ENCODE measurements at places on chromosomes 3 and 15. TPM values are rescaled to one million over a fixed set of nuclear protein-coding genes. Genes with fewer than 3 reads are reported as not detected.

The GOLGA6D gene
- total RNA-seq: not detected

DNA sequence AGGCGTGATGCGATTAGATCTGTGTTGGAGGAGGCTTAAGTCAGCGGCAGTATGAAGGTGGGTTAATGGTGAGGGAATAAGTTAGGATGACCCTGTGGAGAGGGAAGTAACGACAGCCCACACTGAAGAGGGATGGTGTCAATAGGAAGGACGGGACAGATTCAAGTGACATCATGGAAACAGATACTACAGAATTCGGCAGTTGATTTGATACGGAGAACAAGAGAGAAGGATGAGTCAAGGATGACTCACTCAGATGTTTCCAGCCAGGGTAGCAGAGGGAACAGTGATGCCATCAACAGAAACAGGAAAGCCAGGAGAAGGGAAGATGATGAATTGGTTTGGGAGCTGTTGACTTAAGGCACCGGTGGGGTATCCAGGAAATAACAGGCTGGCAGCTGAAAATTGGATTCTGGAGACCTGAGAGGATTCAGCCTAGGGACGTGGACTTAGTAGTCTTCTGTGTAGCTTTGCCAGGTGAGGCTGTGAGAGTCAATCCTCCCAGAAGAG, 38.0 kb downstream of the SHC4 start:
- no peak for DNase-seq

The CACNA2D3 gene
- total RNA-seq: 7.2 TPM

- no peak for DNase-seq
These were observed 234.6 kb downstream of the RAP2B start for GRCh38 chr3:153396581-153396980.

The ATP2B2 gene
- 0.36 TPM for total RNA-seq

DNA sequence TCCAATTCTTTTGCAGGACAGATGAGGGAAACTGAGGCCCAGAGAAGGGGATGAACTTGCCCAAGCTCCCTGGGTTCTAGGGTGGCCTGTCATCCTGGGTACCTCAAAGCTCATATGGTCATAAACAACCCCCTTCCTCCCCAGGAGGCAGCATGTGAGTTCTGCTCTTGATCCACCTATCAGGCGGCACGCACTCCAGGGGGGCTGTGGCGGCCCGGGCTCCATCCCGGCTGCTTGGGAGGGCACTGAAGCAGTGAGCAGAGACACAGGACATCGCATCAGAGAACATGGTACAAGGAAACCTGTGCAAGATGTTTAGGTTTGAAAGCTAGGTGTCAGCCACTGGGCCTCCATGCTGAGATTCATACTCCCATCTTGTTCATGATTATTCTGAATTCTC, 34.2 kb downstream of the CPN2 start:
- no peak for DNase-seq

- no peak for DNase-seq
These were observed 40.5 kb downstream of the SLC12A6 start for GRCh38 chr15:34297059-34297458.

GRCh38 chr15:80856809-80857377, 77.7 kb downstream of the CEMIP start:
- DNase-seq: peak; percentile 82

DNA sequence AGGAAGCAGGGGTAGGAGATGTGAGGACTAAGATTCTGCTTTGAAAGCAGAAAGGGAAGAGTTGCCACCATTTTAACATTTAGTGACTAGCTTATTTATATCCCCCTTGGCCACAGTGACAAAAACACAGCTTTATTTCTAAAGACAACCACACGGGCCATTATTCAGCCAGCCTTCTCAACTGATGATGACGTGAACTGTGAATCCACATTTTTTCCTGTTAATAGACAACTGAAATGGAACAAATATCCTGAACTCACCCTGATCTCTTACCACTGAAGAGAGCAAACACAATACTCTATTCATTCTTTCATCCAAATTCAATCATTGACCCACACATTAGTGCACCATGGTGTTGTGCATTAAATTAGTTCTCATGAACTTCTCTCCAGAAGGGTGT, 145.1 kb downstream of the TNIK start:
- no peak for DNase-seq

The CCR3 gene
- not detected for total RNA-seq

The ELL3 gene
- 2.6 TPM for total RNA-seq

The NANOGP8 gene
- not detected for total RNA-seq

The CNTN6 gene
- total RNA-seq: 0.71 TPM

- DNase-seq: no peak
These were observed 28.5 kb upstream of the DCUN1D1 start for GRCh38 chr3:183008800-183009199.

The EFHB gene
- 2.9 TPM for total RNA-seq

- no peak for DNase-seq
These were observed 5.9 kb downstream of the ZDHHC23 start for GRCh38 chr3:113953677-113954076.

DNA sequence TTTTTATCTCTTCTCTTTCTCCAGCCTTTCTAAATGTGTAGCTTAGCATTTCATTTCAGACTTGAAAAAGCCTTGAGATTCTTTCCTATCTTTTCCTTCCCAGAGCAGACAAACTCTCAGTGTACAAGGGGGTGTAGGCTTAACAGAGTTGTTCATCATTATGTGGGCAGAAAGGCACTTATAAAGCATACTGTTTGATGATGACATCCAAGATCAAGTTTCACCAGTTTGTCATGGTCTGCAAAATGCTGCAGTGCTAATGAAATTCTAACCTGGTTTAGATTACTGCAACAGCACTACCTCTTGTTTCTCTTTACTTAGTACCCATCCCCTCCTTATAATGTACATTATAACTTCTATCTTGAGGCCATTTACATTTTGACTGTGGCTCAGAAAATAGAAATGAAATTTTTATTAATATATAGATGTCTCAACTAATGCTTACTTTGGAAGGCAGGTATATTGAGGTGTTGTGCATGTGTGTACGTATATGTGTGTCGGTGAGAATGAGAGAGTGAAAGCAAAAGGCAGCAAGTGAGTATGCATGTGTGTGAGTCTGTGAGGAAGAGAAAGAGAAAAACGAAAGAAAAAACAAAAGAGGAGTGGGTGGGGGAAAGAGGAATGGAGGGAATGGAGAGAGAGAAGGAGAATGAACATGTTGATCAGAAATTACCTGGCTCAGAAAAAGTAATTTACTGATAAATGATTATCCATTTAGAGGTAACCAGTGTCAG, 1043.6 kb downstream of the TUSC7 start:
- DNase-seq: no peak

DNA sequence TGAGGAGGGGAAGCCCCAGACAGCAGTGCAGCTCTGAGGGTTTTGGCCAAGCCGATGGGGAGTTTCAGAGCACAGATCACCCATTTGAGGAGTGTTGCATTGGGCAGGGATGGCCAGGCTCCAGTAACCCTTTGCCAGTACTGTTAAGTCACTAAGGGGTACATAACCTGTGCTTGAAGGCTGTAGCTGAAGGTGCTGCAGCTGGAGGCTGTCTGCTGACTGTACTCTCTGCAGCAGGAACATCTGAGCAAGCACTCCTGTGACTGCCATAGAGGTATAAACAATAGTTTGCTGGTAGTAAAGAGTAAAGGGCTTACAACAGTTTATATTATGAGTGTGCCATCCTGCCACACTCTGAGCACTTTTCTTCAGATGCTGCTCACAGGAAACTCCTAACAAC, 297.8 kb downstream of the EPHA3 start:
- no peak for DNase-seq

- DNase-seq: no peak
These were observed 773 bp downstream of the ANKRD28 start for GRCh38 chr3:15796771-15797641.

The PLD1 gene
- total RNA-seq: 12.1 TPM

GRCh38 chr15:28208583-28208982, 109.5 kb upstream of the OCA2 start:
- no peak for DNase-seq

DNA sequence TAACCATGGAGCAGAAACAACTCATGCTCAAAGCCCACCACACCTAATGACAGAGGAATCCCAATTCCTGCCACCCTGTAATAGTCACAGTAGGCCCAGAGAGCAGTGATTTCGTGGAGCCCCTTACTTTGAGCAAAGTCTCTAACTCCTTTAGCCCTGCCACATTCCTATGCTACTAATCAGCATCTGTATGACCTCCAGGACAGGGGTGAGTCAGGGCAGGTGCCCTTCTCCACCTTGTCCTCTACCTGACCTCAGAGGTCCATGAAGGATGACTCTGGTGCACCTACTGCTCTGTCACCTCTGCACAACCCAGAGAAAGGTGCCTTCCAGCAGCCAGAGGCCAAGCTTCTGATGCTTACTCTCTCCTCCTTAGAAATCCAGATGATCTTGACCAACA, 6.1 kb upstream of the SCG3 start:
- DNase-seq: no peak

DNA sequence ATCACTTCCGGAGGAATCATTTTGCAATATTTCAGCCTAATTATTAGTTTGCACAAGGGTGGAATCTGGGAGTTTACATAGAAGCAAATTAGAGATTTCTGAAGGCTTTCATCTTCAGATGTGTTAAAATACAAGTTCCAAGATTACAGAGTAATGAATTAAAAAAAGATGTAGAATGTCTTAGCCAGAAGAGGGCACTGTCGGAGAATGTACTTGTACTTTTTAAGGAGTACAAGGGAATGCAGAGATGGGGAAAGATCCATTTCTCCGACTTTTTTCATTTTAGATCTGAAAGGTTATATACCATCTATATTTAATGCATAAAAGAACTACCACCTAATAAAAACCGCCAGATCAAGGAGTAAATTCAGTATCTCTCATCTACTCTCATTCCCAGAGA, 43.1 kb upstream of the WDR5B start:
- no peak for DNase-seq

The ACKR4 gene
- 5.0 TPM for total RNA-seq

DNA sequence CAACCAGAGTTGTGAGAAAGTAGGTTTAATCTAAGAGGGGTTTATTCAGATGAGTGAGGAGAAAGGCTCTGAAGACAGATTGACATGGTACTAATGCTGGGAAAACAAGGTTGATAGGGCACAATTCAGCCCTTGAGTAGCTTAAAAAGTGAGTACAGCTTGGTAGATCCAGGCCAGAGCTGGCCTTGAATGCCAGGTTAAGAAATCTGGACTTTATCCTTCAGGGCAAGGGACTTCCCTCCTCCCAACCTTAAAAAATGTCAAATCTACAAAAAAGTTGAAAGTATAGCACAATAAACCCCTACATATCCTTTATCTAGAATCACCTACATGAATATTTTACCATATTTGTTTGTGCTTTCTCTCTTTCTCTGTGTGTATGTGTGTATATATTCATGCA, 7.9 kb downstream of the TM4SF18 start:
- no peak for DNase-seq

The RASL12 gene
- total RNA-seq: 102 TPM

The IREB2 gene
- total RNA-seq: 34.6 TPM

The ZNF385D gene
- 3.9 TPM for total RNA-seq

The ACTC1 gene
- 1.4 TPM for total RNA-seq

- DNase-seq: peak; percentile 84
These were observed 20.6 kb downstream of the COL8A1 start for GRCh38 chr3:99659032-99659431.

The SLC22A13 gene
- total RNA-seq: 2.1 TPM

The PPARG gene
- total RNA-seq: 11.5 TPM

The MUC20 gene
- 20.8 TPM for total RNA-seq

GRCh38 chr3:98730338-98730737, 32.8 kb upstream of the ST3GAL6 start:
- DNase-seq: no peak

DNA sequence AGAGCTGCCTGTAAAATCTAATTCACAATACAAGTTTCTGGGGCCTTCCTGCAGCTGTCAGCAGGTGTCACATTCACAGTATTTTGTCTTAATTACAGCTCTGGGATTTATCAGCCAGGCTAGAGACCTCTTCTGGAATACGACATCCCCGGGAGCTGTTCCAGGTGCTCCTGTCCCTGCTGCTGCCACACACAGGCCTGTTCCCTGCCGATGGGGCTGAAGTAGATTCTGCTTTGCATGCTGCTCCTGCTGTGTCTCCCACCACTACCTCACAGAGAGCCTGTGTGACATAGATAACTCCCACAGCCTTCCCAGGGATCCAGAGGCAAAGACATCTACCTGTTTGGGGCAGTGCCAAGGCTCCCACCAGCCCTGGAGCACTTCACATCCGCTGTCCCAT, 20.4 kb downstream of the COLQ start:
- no peak for DNase-seq

DNA sequence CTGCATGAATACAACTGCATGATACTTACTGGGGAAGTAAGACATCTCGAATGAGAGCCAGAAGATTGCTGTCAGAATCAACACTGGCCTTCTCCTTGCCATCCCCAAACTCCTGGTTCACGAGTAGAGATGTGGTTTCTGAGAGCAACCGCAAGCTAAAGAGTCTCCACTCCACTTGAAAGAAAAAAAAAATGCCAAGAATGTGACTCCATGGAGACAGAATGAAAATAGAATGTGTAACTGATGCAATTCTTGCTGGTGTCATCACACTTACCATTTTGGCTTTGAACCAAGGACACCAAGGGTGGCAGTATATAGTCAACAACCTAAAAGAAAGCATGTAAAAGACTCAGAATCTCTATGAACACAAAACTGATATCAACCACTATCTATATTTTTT, 280.4 kb downstream of the ULK4 start:
- DNase-seq: no peak

GRCh38 chr3:188832146-188832545, 339.6 kb upstream of the TPRG1 start:
- no peak for DNase-seq

DNA sequence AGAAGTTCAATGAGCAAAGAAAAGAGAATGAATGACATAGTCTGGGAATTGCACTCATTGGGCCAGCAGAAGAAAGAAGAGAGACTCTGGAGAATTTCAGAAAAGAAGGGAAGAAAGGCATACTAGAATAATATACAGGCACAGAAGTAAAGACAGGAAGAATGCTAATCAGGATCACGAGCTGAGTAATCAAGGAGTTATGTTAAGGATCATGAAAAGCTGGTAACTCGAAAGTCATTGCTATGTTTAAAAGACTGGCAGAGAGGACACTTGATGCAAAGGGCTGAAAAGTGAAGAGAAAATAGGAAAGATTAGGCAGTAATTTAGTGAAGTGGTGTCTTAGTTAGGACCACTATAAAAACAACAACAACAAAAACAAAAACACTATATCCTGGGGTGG, 284.1 kb downstream of the ZBBX start:
- DNase-seq: no peak

DNA sequence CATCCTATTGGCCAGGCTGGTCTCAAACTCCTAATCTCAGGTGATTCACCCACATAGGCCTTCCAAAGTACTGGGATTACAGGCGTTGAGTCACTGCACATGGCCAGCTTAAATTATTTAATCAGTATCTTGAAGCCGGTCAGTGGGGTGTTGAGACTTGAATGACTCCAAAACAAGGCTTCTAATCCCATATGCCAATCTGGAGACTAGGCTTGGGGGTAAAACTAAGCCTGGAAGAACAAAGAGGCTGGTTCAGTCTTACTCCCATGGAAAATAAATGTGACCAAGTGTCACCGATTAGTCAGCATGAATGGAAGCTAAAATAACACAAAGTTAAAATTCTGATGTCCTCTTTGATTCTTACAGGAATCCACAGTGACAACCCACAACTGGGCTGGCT, 509.1 kb downstream of the FOXP1 start:
- DNase-seq: no peak
